Kidney (tissue), 22 donors: ENCODE measurements at places on chromosomes 2 and 18. TPM values are rescaled to one million over a fixed set of nuclear protein-coding genes. Genes with fewer than 3 reads are reported as not detected.

The PTGR3 gene
- total RNA-seq, result 36.8 TPM

The UGT1A9 gene
- 1.4 TPM for total RNA-seq

The COL4A3 gene
- 48.8 TPM for total RNA-seq

DNA sequence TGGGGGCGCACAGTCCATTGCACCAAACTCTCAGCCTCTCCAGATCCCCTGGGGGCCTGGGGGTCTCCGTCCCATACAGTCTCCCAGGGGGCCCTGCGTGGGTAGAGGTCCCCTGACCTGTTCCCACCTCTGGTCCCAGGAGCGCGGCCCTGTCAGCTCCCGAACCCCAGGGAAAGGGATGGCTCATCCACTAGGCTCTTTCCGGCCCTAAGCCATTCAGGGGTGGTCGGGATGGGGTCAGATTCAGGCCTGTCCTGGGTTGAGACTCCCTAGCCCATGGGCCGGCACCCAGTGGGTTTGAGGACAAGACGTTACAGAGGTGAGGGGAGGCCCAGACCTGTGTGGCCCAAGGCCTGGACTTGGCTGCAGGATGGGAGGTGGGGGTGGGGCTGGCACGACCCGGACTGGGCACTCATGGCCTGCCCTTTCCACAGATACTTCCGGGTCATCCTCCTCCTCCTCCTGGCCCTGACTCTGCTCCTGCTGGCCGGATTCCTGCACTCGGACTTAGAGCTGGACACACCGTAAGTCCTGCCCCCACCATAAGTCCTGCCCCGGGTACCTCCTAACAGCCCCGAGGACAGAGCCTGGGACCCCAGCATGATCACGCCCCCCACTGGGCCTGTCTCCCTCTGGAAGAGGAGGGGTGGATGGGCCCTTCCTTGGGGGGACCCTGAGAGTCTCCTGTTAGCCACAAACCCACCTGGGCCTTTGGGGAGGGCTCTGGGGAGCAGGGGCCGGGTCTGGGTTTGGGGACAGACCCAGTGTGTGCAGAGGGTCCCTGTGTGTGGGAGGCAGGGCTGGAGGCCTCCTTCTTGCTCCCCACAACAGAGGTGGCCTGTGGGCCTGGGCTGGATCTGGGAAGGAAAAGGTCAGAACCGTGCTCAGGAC lies 10.1 kb upstream of the NEU4 start:
- no peak overlapping the region for H3K27ac ChIP-seq
- no peaks in the 10 kb centered on the region for H3K27me3 ChIP-seq
- H3K4me3 ChIP-seq, result no peak overlapping the region
- no peak for DNase-seq
- no peaks in the 10 kb centered on the region for H3K4me1 ChIP-seq
- no peaks in the 10 kb centered on the region for H3K36me3 ChIP-seq

GRCh38 chr18:60656553-60656952 lies 284.0 kb upstream of the MC4R start:
- H3K27ac ChIP-seq, result no peak overlapping the region
- H3K4me3 ChIP-seq, result no peak overlapping the region
- DNase-seq, result no peak
- H3K4me1 ChIP-seq, result no peaks in the 10 kb centered on the region
- no peaks in the 10 kb centered on the region for H3K27me3 ChIP-seq

GRCh38 chr2:177315364-177315763 lies 50.8 kb upstream of the NFE2L2 start:
- DNase-seq, result no peak
- H3K4me1 ChIP-seq, result peaks cover 4% of the 10 kb centered on the region
- no peaks in the 10 kb centered on the region for H3K27me3 ChIP-seq
- no peaks in the 10 kb centered on the region for H3K36me3 ChIP-seq
- no peak overlapping the region for H3K4me3 ChIP-seq

- H3K27ac ChIP-seq, result no peak overlapping the region
- no peaks in the 10 kb centered on the region for H3K4me1 ChIP-seq
- no peaks in the 10 kb centered on the region for H3K36me3 ChIP-seq
- DNase-seq, result no peak
- H3K4me3 ChIP-seq, result no peak overlapping the region
- H3K27me3 ChIP-seq, result no peaks in the 10 kb centered on the region
These were observed 220.7 kb upstream of the NETO1 start for GRCh38 chr18:73088445-73088844.
